A549 (cell line): ENCODE measurements at places on chromosomes 5 and 9.

DNA sequence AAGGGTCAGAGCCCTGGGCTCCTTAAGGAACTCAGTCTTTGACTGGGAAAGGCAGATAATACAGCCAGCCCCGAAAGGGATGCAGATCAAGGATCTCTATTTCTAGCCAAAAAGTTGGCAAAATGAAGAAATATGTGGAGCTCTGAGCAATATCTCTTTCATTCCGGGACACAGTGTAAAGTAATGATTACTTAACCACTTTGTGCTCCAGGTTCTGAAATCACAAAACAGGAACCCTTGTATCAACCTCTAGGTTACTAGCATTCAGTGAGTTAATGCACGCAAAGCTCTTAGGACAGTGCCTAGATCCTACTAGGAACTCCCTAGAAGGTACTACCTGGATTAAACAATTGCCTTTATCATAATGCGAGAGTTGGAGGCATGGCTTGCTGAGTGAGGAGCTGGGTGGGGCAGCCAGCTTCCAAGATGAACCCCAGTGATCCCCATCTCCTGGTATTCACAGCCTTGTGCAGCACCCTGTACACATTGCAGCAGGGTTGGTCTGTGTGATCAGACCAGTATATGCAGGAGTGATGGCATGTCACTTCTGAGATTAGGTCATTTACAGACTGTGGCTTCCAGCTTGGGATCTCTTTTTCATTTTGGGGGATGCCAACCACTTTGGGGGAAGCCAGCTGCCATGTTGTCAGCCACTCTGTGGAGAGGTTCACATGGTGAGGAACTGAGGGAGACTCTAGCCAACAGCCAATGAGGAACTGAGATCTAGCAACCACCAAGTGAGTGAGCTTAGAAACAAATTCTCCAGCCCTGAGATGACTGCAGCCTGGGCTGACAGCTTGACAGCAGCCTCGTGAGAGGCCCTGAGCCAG, 103.1 kb upstream of the SLC44A1 start:
- no peak for DNase-seq

GRCh38 chr9:122143296-122143695, 16.3 kb downstream of the NDUFA8 start:
- DNase-seq = no peak

- DNase-seq = no peak
Observed at GRCh38 chr5:33341351-33341750, 99.4 kb upstream of the TARS1 start.

GRCh38 chr5:93503598-93504067, 77.4 kb downstream of the NR2F1-AS1 start:
- DNase-seq = peak; percentile 1

DNA sequence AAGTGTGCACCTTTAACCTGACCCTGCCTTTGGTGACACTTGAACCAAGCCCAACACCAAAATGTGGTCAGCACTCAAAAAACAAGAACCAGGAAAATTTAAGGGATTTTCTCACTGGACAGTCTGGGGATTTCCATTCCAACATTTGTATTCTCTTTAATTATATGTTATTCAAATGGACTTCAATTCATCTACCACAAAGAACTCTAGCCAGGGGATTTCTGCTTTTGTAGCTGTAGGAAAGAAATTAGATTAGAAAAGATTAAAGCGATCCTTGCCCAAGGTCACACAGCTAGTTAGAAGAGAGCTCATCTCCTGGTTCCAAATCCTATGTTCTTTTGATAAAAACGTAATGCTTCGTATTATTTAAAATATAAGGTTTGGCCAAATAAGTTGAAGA, 94.8 kb upstream of the JAK2 start:
- no peak for DNase-seq

- no peak for DNase-seq
Observed at GRCh38 chr9:3506164-3506563, 19.6 kb downstream of the RFX3 start.

- DNase-seq = no peak
Observed at GRCh38 chr9:78839252-78839651, 542.3 kb downstream of the PSAT1 start.

DNA sequence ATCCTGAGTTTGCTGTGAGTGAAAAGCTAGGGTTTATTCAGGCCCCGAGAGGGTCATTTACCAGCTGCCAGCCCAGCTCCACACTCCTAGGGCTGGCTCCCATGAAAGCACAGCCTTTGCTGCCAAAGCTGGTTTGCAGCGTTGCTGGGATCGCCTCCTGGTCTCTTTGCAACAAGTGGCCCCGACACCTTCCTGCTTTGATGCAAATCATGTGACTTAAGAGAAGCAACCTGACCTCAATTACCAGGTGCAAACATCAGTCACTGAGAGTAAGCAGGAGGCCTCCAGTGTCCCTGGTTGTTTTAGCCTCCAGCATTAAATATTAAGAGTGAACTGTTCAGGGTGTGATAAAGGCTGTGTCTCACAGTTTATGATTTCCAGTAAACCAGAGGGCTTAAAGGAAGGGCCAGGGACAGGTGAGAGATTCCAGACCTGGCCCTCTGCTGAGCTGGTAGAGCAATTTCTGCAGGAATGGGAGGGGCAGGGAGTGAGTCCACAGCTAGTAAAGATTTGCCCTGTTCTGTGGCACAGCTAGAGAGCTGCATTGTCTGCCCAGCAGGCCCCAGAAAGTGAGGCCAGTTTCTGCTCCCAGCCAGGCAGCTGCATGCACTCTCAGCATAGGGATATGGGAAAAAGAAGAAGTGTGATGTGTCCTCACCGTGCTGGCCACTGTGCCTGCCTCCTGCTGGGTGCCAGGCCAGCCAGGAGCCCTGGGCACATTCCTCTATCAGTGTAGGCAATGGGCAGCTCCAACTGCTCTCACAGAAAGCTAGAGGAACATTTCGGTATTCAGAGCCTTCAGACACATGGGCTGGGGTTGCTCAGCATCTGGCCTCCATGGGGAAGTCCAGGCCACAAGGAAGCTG, 58.0 kb downstream of the SLC22A5 start:
- DNase-seq = no peak

GRCh38 chr9:127523312-127523851, 72.1 kb downstream of the LRSAM1 start:
- peak; percentile 75 for DNase-seq

- no peak for DNase-seq
Observed at GRCh38 chr5:159097784-159098602, 1.7 kb downstream of the EBF1 start.

DNA sequence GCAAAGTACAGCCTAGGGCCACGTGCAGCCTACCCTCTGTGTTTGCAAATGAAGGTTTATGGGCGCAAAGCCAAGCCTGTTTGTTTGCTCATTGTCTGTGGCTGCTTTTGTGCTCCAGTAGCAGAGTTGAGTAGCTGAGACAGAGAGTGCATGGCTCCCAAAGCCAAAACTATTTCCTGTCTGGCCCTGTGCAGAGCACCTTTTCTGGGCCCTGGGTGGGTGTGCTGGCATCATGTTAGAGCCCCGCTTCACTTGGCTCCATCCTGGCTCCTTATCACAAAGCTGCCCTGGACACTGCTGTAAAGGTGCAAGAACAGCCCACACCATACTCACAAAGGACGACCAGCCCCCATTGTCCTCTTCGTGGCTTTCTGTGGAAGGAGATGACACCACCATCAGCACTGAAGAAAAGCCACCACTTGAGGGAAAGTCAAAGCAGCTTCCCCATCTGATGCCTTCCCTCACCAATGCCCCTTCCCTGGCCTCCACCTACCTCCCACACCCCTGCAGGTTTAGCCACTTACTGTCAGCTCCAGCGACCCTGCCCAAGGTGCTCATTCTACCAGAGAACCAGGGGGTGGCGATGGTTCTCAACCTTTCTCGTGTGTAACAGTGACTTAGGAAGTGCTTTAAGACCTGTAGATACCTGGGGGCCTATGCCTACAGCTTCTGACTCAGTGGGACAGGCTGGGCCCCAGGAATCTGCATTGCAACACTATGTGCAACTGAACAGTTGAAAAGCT, 23.4 kb downstream of the LCP2 start:
- DNase-seq = peak; percentile 60

DNA sequence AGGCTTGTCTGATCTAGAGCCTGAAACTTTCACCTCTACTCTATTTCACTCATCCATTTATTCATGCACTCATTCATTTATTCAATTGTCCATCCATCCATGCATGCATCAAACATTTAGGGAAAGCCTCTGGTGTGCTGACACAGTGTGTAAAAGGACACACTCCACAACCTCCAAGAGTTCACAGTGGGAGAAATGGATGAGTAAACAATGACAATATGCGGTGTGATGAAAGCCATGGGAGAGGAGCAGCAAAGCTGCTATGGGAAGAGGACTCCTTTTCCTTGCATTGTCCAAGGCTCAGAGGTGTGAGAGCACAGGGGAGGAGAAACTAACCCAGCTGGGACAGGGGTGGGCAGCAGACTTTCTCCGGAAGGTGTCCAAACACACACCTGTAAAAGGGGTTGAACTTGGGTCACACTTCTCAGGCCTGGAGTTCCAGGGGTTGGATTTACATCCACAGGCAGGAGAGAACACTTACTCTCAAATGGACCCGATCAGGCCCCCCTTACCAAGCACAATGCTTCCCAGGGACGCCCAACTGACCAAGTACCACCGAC, 21.2 kb upstream of the PFDN1 start:
- DNase-seq = no peak

DNA sequence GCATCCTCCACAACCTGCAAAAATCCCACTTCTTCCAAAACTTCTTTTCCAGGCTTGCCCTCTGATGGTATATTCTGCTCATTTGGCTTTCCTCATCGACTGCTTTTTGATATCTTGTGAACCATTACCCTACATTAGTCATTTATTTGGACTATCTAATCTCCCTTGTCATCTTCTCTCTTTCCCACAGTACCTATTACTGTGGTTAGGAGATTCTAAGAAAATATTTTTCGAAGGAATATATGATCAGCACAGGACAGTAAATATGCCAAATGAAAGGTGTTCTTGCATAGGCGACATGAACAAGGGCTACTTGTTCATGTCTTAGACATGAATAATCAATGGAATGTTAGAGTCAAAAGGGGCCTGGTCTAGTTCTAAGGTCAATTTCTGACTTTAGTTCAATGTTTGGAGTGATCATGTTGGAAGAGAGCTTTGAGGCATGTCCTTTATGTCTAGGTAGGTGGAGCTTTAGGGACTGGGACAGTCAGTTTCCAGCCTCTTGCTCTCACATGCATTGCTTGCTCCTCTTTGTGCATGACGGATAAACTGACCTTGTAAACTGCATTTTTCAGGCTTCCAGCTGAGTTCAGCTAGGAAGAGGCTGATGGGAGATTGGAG, 243.4 kb upstream of the RPS23 start:
- no peak for DNase-seq

DNA sequence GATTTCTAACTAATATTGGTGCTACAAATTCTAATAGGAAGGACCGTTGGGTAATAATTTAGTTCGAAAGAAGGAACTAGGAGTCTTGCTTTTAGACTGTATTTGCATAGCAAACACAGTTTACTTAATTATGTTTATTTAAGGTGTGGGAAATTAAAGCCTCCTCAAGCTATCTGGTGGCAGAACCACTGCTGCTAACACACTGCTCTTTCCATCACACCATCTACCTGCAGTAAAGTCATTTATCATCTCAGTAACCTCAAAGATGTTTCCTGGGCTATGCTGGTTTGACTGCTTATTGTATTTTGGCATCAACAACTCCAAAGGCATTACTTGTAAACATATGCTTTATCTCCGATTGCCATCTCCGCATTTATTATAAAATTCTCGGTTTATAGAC, 114.3 kb downstream of the DEPDC1B start:
- no peak for DNase-seq

DNA sequence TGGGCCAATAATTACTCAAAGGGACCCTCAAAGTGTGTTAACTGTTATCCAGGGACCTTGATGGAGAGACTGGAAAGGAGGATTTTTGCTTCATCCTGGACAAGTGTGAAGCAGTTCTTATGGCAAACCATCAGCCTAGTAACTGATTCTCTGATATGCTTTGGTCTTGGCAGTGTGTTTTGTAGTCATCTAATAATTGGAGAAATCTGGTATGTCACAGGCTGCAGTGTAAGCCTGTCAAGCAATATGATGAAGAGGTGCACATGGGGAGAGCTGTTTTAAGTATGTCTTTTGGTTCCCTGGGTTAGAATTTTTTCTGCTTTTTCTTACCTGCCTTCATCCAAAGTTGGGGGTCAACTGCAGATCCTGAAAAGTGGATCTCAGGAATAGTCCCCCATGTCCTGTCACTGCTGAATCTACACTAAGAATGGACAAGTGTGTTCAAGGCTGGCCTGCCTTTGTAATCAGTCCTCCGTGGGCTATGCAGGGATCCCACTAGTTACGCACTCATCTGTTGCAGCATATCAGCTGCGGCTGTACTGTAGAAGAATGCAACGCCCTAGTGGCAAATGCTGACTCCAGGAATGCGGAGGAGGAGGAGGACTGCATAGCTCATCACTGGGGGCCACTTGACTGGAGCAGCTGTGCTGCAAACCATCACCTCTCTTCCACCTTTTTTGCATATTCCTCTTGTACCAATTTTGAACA, 1.9 kb downstream of the SPTAN1 start:
- DNase-seq = peak; percentile 72

- DNase-seq = peak; percentile 80
Observed at GRCh38 chr9:98775831-98776441, 20.4 kb downstream of the ANKS6 start.

DNA sequence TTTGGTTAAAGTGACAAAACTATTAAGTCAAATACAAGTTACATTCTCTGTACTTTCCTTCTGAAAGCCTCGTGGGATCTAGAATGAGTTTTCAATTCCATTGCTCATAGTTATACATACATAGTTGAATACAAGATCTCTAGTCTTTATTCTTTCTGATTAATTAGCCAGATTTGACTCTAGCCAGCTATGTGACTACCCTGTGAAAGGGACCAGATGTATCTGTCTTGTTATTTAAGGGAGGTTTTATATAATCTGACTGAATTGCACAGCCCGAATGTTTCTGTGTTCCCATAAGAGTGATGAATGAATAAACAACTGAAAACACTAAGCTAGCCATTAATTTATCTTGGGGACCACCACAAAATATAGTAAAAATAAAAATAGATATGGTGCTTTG, 166.7 kb downstream of the TMEM167A start:
- DNase-seq = no peak

GRCh38 chr9:13034694-13035002, 244.8 kb downstream of the MPDZ start:
- DNase-seq = no peak

- no peak for DNase-seq
Observed at GRCh38 chr5:142597025-142597424, 88.9 kb downstream of the FGF1 start.

- no peak for DNase-seq
Observed at GRCh38 chr5:135136546-135136945, 102.5 kb upstream of the PITX1 start.

DNA sequence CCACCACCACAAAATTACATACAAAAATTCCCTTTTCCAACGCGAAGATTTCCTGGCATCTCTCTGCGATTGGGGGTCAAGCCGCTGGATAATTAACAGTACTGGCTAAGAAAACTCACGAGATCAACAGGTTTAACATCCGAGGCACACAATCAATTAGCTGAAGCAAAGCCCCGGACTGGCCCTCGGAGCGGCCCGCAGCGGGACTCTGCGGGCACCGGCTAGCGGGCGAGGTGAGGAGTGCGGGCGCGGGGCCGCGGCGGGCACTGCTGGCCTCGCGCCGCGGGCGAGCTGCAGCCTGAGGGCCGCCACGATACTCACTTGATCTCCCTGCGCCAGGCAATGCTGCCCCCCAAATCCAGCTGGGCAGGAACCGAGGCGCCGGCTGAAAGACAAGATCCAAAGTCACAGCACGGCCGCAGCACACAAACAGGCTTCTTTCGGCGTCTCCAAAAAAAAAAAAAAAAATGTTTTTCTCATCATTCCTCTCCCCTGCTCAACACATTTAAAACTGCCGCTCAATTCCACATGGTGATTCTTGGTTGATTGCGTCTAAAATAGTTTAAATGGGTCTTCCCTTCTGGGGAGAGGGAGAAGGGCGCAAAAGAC, 210.2 kb downstream of the MEF2C start:
- DNase-seq = no peak

- no peak for DNase-seq
Observed at GRCh38 chr5:92237896-92238295, 854.8 kb upstream of the ARRDC3 start.
